ENCODE measurements at places on chromosomes 3 and 15.

DNA sequence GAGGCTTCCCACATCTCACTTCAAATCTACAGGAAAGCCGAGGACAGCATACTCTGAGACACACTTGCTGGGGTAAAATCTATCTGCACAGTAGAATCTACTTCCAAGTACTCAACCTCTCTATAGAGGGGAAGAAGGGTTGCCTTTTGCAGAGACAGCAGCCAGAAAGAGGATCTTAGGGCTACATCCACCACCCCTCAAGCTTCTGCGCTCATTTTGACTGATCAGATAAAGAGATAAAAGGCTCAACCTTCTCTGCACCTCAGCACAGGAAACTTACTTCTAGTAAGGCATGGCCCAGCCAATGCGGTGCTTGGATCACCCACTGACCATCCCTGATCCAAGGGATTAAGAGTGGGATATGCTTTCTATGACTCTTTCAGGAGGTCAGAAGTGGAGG, 6.9 kb upstream of the SLC9A9 start:
- no peak for DNase-seq

DNA sequence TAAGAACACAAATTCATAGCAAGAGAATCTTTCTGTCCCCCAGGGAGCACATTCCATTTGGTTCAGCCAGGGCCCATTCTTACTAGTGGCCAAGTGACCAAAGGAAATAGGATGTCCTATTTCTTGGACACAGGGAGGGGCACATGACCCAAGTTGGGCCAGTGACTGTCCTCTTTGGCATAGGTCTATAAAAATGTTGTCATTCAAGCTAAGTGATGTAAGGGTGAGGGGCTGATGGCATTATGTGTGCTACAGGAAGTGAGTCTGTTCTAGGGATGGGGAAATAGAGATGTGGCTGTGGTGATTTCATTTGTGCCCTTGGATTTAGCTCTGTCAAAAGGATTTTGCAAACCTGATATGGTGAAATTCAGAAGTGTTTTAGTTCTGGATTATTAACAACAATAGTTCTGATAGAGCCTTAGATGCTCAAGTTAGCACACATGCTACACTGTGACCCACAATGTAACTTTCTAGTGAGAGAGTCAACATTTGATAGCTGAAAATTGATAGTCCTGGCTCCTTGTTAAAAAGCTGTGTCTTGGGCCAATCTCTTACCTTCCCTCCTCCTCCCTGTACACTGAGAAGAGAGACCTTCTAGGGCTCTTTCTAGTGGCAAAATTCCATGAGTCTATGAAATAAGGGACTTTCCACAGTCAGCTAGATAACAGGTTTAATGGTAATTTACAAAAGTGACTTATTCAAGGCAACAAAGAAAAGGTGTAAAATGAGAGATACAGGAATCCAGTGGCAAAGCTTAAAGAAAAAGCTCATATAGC, 117.2 kb downstream of the THRB start:
- DNase-seq = no peak

DNA sequence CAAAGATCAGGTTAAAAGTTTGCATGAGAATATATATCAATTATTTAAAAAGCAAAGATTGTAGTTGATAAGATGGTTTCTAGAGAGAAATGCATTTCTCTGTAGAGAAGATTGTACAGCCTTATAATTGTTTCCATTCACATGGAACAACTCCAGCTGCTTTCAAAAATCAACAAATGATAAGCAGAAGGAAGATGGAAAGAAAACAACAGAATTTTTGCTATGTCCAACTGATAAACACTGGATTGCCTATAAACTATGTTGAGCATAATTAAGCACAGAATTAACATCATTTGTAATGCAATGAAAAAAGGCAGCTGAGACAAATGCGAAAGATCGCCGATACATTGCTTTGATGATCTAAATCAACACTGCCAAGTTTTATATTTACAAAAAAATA, 89.0 kb downstream of the C3orf85 start:
- DNase-seq = no peak

GRCh38 chr3:149332227-149332765, 1.1 kb downstream of the TM4SF18 start:
- no peak for DNase-seq

GRCh38 chr15:76258460-76258859, 52.8 kb downstream of the ETFA start:
- DNase-seq = no peak

- no peak for DNase-seq
Observed at GRCh38 chr15:71385026-71385425, 269.8 kb downstream of the THSD4 start.
